ENCODE measurements at places on chromosomes 4 and X. TPM values are rescaled to one million over a fixed set of nuclear protein-coding genes. Genes with fewer than 3 reads are reported as not detected.
A peak's percentile ranks its signal among the peaks of the same experiment; 100 is the strongest.

DNA sequence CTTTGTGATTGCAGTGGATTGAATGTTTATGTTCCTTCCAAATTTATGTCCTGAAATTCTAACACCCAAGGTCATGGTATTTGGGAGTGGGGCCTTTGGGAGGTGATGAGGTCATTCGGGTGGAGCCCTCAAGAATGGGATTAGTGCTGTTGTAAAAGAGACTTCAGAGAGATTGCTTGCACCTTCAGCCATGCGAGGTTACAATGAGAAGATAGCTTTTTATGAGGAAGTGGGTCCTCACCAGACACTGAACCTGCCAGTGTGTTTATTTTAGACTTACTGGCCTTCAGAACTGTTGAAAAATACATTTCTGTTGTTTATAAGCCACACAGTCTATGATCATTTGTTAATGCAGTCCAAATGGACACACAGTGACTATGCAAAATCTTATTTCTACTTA is 161.0 kb upstream of the GPRIN3 start:
- no peak for DNase-seq

GRCh38 chr4:141768954-141769353 is 132.6 kb downstream of the IL15 start:
- DNase-seq = no peak

DNA sequence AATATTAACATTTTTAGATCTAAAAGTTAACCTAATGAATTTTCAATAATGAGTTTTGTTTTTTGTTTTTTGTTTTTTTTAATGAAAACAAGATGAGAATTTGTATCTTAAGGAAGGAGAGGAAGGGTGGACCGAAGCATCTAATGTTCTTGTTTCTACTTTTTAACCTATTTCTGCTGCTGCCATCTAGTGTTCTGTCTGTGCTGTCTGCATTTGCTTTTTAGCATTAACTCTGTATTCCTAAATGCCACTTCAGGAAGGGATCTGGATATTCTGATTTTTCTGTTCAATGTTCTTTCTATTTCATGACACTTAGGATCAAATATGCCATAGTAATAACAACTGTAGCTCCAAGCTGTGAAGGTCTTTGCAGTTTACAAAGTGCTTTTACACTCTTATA is 161.7 kb downstream of the BRWD3 start:
- DNase-seq = no peak

DNA sequence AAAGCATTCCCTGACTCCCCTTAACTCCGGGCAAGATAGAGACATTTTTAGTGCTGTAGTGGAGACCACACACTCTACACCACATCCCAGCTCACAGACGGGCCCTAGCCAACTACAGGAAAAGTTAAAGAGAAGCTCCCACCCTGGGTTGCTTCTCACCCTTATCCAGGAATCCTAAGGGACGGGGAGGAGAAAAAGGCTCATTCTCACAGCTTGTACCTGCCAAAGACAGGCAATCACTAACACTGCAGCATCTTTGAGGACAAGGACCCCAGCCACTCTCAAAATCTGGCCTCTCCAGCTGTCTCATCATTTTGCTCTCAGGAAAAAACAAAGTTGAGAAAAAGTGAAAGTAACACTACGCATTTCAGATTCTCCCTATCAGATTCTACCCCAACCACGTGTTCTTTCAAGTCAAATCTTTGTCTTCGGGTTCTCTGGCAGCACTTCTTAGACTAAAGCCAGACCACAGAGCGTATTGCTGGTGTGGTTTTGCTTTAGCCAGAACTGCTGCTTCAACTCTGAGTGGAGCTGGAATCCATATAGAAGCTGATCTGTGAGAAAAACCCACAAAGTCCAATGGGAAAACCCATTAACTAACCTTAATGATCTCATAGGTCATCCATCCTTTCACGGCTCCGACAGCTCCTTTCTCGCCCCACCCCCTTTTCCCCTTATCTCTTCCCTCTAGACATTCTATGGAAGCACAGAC is 605.9 kb upstream of the DIPK2B start:
- no peak for DNase-seq

DNA sequence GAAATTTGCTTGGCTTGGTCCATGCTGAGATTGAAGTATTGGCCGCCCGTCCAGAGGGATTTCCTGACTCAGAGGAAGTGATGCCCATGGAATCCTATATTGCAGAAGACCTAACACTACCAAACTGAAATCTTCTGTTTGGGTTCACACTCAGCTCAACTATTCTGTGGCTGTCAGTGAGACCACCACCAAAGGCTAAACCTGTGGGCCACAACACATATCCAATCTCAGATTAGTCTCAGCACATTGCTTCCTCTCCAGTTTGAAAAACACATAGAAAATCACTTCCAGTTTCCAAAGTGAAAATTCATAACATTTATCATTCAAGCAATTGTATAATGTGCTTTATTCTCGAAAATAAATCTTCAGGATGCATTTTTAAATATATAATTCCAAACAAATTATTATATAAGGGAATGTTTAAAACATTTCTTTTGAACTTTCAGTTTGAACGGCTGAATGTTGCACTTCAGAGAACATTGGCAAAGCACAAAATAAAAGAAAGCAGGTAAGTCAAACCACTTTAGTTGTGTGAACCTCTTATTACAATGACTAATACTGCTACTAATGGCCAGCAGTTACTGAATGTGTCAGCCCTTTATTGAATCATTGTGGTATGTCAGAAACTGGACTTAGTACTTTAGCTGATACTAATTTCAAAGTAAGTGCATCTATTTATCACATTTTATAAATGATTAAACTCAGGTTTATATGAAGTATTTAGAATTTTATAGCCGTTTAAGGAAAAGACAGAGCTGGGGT is 37.0 kb downstream of the GUCY1A1 start:
- DNase-seq = no peak

DNA sequence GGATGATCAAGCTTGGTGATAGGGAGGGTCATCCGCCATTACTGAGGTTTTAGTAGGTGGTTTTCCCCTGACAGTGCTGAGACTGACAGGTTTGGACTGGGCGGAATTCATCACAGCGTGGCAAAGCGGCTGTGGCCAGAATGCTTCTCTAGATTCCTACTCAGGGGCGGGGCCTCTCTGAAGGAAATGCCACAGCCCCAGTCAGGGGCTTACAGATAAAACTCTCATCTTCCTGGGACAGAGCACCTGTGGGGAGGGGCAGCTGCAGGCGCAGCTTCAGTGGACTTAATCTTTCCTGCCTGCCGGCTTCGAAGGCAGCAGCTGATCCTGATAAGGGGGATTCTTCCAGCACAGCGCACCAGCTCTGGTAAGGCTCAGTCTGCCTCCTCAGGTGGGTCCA is 316.7 kb downstream of the RPA4 start:
- DNase-seq = no peak

DNA sequence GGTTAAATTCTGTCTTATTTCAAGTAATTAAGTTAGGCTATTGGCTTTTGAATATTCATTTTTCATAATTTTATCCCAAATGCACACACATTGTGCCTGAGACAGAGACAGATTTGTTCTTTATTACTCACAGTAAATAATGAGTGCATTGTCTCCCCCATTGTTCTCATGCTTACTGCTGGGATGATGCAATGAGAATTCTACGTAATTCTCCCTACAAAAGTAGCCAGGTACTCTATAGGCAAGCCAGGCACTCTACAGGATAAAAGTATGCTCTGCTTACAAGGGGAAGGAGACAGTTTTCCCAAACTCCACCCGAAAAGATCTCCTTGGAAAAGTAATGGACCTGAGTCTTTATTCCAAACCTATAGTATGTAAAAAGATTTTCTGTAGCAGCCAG is 1890.7 kb upstream of the PCDH10 start:
- no peak for DNase-seq

GRCh38 chr4:52566136-52567031 is 92.7 kb downstream of the USP46 start:
- DNase-seq = no peak

DNA sequence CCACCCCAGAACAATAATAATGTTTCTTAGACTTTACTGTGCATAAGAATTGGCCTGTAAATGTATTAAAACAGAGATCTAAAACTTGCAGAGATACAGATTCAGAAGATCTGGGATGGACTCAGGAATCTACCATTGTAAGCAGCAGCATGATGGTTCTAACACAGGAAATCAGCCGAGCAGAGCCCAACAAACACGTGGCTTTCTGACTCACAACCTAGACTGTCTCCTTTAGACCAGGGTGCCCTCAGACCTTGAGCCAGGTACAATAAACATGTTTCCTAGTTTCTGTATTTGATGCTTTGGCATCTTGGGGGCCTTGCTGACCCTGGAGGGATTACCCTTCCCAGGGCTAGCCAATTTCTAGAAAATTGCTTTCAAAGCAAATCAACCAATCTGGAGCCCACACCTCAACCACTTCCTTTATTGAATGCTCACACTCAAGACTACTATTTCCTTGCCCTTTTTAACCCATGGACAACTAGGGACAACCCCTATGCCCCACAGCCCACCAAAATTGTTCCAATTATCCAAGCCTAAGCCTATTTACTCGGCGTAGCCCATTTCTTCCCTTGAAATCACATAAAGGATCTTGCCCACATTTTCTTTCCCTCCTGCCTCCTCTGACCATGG is 80.5 kb downstream of the TBC1D9 start:
- DNase-seq = no peak

DNA sequence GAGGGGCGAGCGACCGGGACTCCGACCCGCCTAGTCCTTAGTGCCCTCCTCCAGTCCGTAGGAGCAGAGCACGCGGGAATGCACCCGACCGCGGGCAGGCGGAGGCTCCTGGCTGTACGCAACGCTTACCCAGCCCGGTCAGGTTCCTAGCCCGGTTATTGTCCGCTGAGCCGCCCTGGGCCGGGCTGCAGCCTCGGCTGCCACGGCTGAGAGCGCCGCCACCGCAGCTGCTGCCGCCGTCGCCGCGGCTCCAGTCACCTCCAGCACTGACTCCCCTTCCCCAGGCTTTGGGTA is at the start of gene AMER1:
Gene AMER1 (minus strand): TSS at position 268 of the 294 bp plus-strand sequence. CDS start 12,422 bp downstream, outside the sequence.
- peak; percentile 86 for DNase-seq

- DNase-seq = no peak
Observed at GRCh38 chr4:188956566-188956965, 817.3 kb downstream of the TRIML1 start.

DNA sequence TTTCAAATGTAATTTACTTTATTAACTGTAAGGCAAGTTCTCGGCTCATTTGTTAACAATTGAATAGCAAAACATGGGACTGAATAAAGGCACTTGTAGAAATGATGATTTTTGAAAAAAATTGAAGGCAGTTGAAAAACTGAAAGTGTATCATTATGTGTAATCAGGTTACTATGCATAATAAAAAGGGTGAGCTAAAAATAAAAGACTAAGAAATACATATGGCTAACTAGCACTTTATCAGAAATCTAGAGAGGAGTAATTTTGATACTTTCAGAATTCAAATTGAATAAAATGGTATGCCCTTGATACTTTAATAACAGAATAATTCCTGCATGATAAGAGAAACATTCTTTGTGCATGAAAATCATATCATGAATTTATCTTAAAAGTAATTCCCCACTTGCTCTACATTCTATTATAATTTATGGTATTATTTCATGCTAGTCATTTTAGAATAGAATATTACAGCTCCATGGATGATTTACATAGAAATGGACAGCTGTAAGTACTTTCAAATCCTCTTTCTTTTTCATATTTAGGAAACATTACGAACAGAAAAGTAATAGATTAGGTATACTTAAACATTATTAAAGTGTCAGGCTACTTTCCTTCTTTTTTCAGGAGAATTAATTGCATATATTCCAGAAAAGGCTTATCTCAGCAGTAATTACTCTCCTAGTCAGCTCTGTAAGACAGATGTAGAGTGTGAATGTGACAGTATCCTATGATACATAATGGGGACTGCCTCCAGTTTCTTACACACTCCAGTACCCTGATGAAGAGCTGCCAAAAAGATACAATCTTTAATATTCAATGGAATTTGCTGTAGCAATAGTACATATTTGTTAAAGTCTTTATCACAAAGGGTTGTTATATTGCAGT is 697.3 kb downstream of the CCSER1 start:
- DNase-seq = no peak

GRCh38 chr4:94168321-94168720 is 39.3 kb upstream of the SMARCAD1 start:
- DNase-seq = no peak

The MAGEA2B gene
- total RNA-seq = not detected

The PAGE2 gene
- not detected for total RNA-seq

The RAP1GDS1 gene
- total RNA-seq = 24.6 TPM

The MAGEB17 gene
- total RNA-seq = not detected

The UCHL1 gene
- 2.2 TPM for total RNA-seq

The LCORL gene
- total RNA-seq = 58.9 TPM

The AMER1 gene
- total RNA-seq = 4.0 TPM

The ETDA gene
- not detected for total RNA-seq

The TCEANC gene
- total RNA-seq = 2.6 TPM

The TRIM61 gene
- not detected for total RNA-seq

The RBM46 gene
- not detected for total RNA-seq
